A549 treated with GW870086 at 1 μM for 4 hours (cell line): ENCODE measurements at places on chromosomes 12 and 14. TPM values are rescaled to one million over a fixed set of nuclear protein-coding genes. Genes with fewer than 3 reads are reported as not detected.

Gene NANOG
- total RNA-seq, result not detected in 5 replicates

Gene BCL11B
- total RNA-seq, result 0.29 to 0.42 TPM (median 0.34 TPM) in 5 replicates

Gene CSRP2
- total RNA-seq, result 18.0 to 24.2 TPM (median 19.4 TPM) in 5 replicates

Gene SOX5
- total RNA-seq, result not detected in 5 replicates

Gene ACACB
- 9.1 to 15.6 TPM (median 11.2 TPM) in 5 replicates for total RNA-seq

Gene PSME1
- total RNA-seq, result 157 to 192 TPM (median 167 TPM) in 5 replicates

Gene KRT75
- total RNA-seq, result 0.08 to 0.26 TPM (median 0.10 TPM) in 5 replicates

Gene CCDC177
- total RNA-seq, result 0.02 to 0.07 TPM (median 0.06 TPM) in 3 of 5 replicates, not detected in the others

Gene NOXRED1
- 0.10 TPM in 1 of 5 replicates, not detected in the others for total RNA-seq
